Activated T-cell treated with anti-CD3 and anti-CD28 coated beads for 1 hour (primary cell): ENCODE measurements at places on chromosomes 2 and 18.

- no peak for DNase-seq
These were observed 99.1 kb upstream of the PELI1 start for GRCh38 chr2:64243081-64244036.

GRCh38 chr2:58206785-58207184 is 34.3 kb downstream of the FANCL start:
- no peak for DNase-seq

DNA sequence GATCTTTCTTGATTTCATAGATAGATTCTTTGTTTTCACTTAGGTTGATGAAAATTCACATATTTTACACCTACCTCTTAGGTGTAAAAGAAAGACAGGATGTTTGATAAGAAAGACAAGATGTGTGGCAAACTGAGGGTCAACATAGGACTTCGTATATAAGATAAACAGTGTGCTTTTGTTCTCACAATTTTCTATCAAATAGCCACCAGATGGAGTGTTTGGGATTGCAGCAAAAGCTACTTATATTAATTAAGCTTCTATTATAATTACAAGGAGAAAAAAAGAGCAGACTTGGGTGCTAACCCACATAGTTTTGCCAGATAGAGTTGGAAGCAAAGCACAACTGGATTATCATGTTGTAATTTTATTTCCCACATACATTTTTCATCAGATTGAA is 232.9 kb downstream of the CDH7 start:
- no peak for DNase-seq

GRCh38 chr18:48540251-48541025 is 1.6 kb downstream of the CTIF start:
- DNase-seq: peak; percentile 30

DNA sequence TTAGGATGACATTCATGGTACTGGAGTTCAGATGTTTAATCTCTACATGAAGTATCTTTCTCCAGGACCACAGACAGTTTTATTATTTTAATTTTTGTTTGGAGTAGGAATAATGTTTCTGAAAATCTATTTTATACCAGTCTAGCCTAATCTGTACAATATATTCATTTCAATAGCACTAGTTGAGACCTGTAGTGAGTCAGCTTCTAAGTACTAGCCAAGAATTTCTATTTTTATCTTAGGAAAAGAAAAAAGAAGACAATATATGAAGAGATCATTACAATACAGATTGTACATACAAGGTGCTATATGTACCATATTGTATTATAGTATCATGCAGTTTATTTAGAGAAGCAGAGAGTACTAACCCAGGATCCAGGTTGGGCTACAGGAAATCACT is 826.9 kb upstream of the PIK3C3 start:
- no peak for DNase-seq

- no peak for DNase-seq
These were observed 16.1 kb downstream of the KCNS3 start for GRCh38 chr2:17894556-17894955.

GRCh38 chr2:138871312-138871711 is 91.1 kb upstream of the NXPH2 start:
- no peak for DNase-seq

DNA sequence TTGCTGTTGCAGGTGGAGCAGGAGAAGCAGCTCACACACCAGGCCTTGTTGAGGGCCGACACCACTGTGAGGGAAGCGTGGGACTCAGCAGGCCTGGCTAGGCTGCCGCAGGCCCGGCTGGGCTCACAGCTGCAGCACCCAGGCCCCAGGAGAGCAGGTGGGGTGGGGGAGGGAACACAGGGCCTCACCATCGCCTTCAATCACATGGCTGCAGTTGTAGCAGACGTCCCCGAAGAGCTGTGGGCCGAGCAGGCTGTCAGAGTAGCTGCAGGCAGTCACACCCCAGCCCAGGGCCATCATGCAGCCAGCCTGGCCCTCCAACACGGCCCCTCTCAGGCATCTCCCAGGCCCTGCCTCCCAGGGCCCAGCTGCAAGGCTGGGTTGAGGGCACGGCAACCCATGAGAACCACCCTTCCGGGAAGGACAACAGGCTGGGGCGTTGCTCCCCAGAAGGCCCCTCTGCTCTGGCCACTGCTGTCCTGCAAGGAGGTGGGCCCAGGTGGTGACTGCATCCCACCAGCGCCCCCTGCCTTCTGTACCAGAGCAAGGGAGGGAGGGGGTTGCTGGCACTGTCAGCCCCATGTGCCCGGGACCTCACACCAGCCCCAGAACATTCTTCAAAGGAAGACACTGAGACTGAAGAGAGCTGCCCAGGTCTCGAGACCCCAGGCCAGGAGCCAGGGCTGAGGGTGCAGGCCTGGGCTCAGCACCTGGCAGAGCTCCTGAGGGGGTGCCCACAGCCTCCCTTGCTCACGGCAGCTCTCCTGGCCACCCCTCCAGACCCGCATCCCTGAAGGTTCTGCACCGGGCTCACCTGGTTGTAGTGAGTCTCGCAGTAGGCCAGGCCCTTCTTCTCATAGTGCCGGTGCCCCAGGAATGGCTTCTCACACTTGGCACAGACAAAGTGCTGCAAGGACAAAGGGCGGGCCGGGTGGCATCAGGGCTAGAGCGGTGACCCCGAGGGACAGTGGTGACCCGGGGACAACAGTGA is 5.6 kb upstream of the GPR17 start:
- no peak for DNase-seq

GRCh38 chr2:70707706-70708105 is 60.3 kb downstream of the ADD2 start:
- DNase-seq: no peak

- no peak for DNase-seq
These were observed 218.9 kb upstream of the COPS8 start for GRCh38 chr2:236866542-236867340.

DNA sequence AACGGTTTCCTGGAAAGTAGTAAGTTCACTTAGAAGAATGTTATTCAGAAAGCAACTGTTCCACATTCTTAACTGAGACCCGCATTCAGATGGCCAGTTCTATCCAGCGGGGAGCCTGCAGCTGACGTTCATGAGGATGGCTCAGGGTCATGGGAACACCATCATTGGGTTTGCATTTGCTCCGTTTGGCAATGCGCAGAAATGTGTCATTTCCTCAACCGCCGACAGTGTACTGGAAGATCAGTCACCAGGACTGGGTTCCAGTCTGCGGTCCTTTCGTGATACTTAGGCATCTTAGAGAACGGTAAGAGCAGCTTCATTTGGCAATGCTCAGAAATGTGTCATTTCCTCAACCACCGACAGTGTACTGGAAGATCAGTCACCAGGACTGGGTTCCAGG is 104.0 kb downstream of the DNER start:
- no peak for DNase-seq

DNA sequence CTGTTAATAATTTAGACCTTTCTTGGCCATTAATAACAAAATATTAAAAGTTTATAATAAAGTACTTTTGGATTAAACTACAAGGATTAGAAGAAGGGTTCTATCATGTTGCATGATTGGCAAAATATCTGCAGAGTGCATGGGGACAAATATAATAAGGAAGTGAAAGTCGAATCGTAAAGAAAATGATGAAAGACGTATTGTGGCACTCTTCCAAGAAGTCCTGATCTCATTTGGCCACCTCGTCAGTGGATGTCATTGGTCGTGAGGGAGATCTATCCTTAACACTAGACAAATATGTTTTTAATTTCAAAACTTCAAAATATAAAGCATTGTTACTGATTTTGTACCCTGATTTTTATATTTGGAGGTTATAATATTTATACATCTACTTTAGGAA is 197.7 kb upstream of the STON1 start:
- DNase-seq: no peak

DNA sequence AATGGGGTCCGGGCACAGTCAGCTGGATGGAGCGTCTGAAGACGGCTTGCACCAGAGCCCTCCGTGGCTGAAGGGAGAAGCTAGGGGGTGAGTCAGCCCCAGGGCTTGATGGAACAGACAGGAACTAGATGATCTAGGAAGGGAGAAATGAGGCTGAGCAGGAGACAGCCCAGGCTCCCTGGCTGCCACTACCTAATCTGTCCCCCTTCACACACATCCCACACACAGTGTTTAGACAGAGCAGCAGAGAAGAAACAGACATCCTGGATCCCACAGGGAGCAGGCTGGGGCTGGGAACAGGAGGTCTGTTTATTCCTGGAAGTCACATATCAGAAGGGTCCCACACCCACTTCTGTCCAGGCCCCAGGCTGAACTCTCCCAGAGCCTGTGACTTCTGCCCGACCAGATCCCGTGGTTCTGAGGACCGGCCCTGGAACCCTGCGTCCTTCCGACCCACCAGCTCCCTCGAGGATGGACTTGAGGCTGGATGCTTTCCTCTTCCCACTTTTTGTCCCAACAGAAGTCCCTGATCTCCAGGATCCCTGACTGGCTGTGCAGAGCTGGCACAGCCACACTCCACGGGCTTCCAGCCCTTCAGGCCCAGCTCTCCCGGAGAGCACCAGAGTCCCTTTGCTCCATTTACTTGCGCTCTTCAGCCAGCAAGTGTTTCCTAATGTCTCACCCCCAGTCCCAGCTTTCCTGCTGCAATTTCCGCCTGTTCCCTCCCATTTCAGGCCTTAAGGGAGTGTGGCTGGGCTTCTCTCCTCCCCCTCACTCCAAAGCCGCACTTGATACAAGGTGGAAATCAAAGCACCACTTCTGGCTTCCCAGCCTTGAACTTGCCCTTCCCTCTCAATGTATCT is 1.5 kb upstream of the GPBAR1 start:
- no peak for DNase-seq

DNA sequence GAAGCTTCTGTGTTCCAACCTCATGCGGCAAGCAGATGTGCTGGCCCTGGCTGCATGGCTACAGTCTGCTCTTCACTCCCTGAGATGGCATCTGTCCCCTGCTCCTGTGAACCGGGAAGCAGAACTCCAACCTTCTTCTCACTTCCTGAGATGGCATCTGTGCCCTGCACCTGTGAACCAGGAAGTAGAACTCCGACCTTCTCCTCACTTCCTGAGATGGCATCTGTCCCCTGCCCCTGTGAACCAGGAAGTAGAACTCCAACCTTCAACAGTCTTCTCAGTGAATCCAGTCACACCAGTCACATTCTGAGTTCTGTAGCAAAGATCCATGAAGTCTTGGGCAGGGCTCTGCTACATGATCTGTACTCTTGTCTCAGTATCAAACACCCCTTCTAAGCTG is 887.2 kb upstream of the KLHL29 start:
- no peak for DNase-seq

DNA sequence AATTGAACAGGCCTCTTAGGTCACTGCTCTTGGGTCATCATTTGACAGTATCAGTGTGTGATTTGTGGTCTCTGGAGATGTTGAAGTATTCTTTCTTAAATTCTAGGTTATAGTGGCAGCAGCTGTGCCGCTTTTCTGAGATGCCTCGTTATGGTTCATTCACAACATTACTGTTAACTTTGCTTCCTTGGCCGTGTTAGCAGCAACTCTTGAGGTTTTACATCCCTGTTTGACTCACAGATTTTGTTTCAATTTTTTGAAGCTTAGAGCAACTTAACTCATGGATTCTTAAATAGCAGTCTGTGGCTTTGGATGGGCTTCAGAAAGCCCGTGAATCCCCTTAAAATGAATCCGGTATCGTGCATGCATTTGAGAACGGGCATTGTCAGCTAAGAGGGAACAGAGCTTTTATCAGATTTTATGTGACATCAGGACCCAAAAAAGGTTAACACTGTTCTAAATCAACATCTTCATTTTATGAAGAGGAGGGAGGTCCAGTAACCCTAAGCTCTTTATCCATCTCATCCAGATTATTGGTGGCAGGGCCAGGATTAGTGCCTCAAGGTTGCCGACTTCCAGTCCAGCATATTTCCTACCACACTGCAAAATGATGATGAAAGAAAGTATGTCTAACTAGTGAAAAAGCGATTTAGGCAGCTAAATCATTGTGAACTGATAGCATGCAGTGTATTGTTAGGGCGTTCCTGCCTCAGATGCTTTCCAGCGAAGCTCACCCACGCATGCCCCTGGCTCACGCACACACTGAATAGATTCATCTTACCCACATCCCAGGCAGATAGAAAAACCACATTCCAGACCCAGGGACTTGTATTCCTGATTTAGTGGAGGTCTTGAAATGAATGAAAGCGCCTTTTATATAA is 5.1 kb downstream of the TRIB2 start:
- no peak for DNase-seq

GRCh38 chr2:162111958-162112850 is 38.2 kb upstream of the DPP4 start:
- no peak for DNase-seq

DNA sequence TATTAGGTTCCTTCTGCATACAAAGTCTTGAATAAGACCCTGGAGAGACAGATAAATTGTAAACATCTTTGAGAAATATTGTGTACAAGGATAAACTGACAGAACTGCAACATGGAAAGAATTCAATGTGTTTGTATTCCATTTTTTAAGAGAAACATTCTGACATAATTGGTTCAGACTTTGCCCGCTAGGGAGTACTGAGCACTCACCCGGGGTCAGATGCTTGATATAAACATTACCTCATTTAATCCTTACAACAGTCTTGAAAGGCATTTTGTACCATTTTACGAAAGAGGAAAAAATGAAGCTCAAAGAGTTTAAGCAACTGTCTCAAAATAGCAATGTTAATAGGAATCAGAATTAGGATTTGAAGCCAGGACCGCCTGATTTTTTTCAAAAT is 416.7 kb upstream of the CRIM1 start:
- no peak for DNase-seq

DNA sequence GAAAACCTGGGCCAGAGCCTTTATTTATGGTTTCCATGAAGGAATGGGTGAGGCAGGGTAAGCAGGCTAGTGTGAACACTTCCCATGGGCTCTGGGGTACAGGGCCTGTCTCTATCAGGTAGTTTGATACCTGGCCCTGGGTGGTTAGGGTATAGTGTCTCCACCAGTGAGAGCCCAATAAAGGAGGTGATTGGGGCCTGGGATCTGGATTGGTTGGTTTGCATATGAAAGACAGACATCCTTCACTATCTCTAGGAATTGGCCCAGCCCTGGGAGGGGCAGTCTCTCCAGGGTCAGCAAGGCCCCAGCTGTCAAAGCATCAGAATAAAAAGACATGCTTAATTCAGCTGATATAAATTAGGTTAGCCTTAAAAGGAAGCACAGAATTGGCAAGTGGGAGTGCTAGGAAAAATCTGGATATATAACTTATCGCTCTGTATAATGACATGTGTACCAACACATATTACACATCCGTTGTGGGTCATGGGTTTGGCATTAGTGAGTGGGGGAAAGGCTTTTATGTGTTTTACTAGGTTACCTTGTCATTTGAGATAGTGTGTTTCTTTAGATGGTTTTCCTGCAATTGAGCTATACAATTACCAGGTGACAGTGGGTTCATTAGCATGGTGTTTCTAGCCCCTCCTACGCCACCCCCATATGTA is 18.5 kb upstream of the TMEM178A start:
- DNase-seq: no peak

DNA sequence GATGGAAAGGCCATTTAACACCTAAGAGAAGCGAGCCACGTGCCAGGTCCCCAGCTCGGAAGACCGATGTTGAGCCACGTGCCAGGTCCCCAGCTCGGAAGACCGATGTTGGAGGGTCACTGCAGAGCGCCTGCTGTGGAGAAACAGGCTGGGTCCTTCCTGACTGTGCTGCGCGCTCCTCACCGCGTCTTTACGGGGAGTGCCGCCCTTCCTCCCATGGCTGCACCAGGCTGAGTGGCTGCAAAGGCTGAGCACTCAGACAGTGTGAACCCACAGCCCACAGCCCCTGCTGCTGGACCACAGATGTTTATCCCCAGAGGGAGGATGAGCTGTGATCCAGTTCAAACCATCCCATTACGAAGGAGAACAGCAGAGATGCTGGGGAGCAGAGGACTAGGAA is 55.7 kb downstream of the RTP5 start:
- no peak for DNase-seq
